ENCODE measurements at places on chromosomes 11 and 22.

GRCh38 chr11:68825571-68825970 is 16.1 kb downstream of the CPT1A start:
- no peak for DNase-seq

DNA sequence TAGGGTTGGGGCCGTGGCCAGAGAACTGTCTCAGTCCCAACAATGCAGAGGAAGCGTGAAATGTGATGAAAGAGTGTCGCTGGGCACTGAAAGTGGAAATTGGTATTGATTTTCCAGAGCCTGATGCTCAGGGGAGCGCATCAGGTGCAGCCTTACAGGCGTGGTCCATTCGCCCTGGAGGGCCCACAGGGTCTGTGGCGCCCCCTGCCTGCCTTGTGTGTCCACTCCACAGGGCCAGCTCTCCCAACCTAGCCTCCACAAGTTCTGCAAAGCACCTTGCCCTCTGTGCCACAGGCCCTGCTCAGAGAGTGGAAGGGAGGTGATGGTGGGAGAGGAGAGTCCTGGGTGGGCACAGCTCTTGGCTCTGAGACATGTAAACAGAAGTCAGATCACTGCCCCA is 54.9 kb upstream of the LMO1 start:
- no peak for DNase-seq

- DNase-seq = no peak
These were observed 473 bp upstream of the EMID1 start for GRCh38 chr22:29205252-29205593.

- DNase-seq = no peak
These were observed 22.6 kb upstream of the ADSL start for GRCh38 chr22:40323681-40324171.

GRCh38 chr11:134727204-134727603 is 315.2 kb upstream of the B3GAT1 start:
- no peak for DNase-seq

- no peak for DNase-seq
These were observed 28.4 kb downstream of the TAB1 start for GRCh38 chr22:39427751-39428596.

GRCh38 chr11:124277207-124277606 is 21.0 kb downstream of the OR8G5 start:
- DNase-seq = no peak

GRCh38 chr22:39528681-39529486 is 3.7 kb downstream of the RPS19BP1 start:
- DNase-seq = peak; percentile 91
